Neural crest cell (in vitro differentiated cells): ENCODE measurements at places on chromosomes 2 and 18. TPM values are rescaled to one million over a fixed set of nuclear protein-coding genes. Genes with fewer than 3 reads are reported as not detected.
A peak's percentile ranks its signal among the peaks of the same experiment; 100 is the strongest.

- no peak for DNase-seq
- H3K4me1 ChIP-seq = no peaks in the 10 kb centered on the region
- H3K4me3 ChIP-seq = no peak overlapping the region
- no peaks in the 10 kb centered on the region for H3K27me3 ChIP-seq
Observed at GRCh38 chr2:203105996-203106395, 91.3 kb downstream of the NBEAL1 start.

DNA sequence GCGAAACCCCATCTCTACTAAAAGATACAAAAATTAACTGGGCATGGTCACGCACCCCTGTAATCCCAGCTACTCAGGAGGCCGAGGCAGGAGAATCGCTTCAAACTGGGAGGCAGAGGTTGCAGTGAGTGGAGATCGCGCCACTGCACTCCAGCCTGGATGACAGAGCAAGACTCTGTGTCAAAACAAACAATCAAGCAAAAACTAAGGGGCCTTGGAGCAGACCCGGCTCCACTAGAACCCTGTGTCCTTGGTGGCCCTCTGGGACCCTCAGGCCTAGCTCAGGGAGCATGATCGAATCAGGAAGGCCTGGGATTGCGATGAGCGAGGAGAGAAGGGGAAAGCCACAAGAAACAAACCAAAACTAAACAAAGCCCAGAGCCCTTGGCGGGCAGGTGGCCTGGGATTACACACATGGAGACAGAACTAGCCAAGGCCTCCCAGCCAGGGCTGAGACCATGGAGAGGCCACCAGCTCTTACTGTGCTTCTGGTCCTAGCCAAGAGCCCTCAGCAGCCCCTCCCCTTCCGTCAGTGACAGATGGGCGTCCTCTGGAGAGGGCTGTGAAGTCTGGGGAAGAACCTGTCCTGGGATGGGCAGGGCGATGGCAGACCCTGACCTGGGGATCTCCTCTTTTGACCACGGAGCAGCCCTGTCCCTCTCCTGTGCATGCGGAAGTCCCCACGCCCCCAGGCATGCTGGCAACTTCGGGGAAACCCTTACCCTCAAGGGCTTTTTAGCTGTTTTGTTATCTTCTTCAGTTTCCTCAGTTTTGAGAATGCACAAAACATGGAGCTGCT lies 27.4 kb upstream of the CATIP start:
- peaks cover 39% of the 10 kb centered on the region for H3K27me3 ChIP-seq
- no peak overlapping the region for H3K4me3 ChIP-seq
- no peak for DNase-seq

DNA sequence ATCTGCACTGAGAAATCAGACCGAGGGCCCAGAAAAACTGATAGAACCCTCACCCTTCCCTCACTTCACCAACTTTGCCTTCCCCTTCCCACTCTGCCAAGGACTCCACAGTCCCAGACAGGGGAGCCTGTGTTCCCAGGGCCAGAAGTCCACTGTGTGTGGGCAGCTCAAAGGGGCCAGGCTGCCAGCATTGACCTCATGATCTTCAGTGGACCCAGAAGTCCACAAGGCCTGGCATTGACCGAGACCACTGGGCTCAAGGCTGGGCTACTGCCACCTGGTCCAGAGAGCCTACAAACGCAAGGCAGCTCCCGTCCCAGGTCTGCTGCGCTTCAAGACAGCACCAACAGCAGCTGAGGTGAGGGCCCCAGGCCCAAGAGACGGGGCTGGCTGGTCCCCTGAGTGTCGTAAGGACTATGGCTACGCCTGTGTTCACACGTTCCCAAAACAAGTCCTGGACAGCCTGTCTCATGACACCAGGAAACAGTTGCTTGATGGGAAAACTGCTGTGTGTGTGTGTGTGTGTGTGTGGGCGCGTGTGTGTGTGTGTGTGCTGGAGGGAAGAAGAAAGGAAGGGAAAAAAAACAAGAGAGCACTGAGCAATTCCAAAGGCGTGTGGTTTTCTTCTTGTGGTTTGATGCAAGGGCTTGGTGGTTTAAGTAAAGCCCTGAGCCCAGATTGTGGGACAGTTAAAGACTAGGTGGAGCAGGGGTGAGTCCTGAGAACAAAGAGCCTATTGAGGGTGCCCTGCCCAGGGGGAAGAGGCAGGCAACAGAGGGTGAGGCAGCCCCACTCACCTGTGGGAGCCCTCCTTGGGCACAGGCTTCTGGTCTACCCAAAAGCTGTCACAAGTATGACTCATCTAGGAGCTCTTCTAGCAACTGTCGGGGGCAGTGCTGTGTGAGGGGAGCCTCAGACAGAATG lies 46.6 kb upstream of the ZBTB7C start:
- H3K4me3 ChIP-seq = no peak overlapping the region
- no peak for DNase-seq
- H3K36me3 ChIP-seq = no peaks in the 10 kb centered on the region
- H3K27ac ChIP-seq = peak overlapping the region; percentile 27

GRCh38 chr2:195503208-195503607 lies 153.8 kb upstream of the SLC39A10 start:
- H3K27ac ChIP-seq = no peak overlapping the region
- H3K4me1 ChIP-seq = no peaks in the 10 kb centered on the region
- H3K36me3 ChIP-seq = no peaks in the 10 kb centered on the region
- no peak for DNase-seq
- no peak overlapping the region for H3K4me3 ChIP-seq

DNA sequence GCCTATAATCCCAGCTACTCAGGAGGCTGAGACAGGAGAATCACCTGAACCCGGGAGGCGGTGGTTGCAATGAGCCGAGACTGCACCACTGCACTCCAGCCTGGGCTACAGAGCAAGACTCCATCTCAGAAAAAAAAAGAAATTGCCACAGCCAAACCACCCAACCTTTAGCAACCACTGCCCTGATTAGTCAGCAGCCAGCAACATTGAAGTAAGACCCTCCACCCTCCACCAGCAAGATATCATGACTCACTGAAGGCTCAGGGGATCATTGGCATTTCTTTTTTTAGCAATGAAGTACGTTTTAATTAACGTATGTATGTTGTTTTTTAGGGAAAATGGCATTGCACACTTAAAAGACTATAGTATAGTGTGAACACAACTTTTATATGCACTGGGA lies 349.1 kb upstream of the ACVR2A start:
- H3K27ac ChIP-seq = no peak overlapping the region
- no peaks in the 10 kb centered on the region for H3K36me3 ChIP-seq
- H3K4me3 ChIP-seq = no peak overlapping the region
- peaks cover 21% of the 10 kb centered on the region for H3K4me1 ChIP-seq
- DNase-seq = no peak
- H3K27me3 ChIP-seq = no peaks in the 10 kb centered on the region

- no peak for DNase-seq
- H3K27ac ChIP-seq = no peak overlapping the region
- peaks cover 15% of the 10 kb centered on the region for H3K4me1 ChIP-seq
- H3K36me3 ChIP-seq = no peaks in the 10 kb centered on the region
Observed at GRCh38 chr2:112277596-112278220, 2.3 kb downstream of the ZC3H6 start.

DNA sequence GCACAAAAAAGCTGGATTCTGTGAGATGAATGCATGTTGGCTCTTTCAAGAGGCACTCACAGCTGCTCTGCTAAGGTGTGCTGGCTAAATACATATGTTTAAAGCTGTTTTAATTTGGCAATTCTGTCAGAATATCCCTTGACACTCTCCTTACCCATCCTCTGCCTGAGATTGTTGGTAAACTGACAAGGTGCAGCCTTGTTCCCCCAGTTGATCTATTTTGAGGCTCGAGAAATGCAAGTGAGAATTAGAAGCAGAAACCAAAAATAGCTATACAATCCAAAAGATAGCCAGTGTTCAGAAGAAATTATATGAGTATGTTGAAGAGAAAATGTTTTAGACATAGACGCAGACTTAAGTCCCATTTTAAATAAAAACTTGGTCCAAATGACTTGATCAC lies 971.7 kb upstream of the GYPC start:
- no peak for DNase-seq
- no peaks in the 10 kb centered on the region for H3K36me3 ChIP-seq
- H3K4me1 ChIP-seq = no peaks in the 10 kb centered on the region
- no peak overlapping the region for H3K4me3 ChIP-seq
- no peak overlapping the region for H3K27ac ChIP-seq

GRCh38 chr2:152766928-152767327 lies 48.5 kb downstream of the ARL6IP6 start:
- H3K27ac ChIP-seq = no peak overlapping the region
- no peak overlapping the region for H3K4me3 ChIP-seq
- DNase-seq = no peak
- H3K36me3 ChIP-seq = peaks cover 7% of the 10 kb centered on the region

GRCh38 chr2:39504790-39505335 lies 67.8 kb upstream of the MAP4K3 start:
- H3K36me3 ChIP-seq = no peaks in the 10 kb centered on the region
- DNase-seq = no peak
- no peaks in the 10 kb centered on the region for H3K27me3 ChIP-seq
- H3K27ac ChIP-seq = no peak overlapping the region
- no peak overlapping the region for H3K4me3 ChIP-seq
- peaks cover 15% of the 10 kb centered on the region for H3K4me1 ChIP-seq

GRCh38 chr18:58097121-58097906 lies 53.3 kb downstream of the NEDD4L start:
- DNase-seq = no peak

DNA sequence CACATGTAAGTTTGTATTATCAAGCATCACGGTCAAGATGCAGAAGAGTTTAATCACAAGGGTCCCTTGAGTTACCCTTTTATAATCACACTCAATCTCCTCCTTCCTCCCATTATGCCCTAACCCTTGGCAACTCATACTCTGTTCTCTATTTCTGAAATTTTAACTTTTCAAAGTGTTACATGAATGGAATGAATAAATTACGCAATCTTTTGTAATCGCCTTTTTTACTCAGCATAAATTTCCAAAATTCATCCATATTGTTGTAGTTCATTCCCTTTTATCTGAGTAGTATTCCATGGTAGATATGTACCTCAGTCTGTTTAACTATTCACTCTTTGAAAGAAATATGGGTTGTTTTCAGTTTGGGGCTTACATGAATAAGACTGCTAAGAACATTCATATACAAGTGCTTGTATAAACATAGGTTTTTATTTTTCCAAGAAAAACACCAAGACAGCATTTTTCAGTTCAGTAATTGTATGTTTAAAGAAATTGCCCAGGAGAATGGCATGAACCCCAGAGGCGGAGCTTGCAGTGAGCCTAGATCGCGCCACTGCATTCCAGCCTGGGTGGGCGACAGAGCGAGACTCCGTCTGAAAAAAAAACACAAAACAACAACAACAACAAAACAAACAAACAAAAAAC lies 430.9 kb upstream of the KCNH7 start:
- no peak overlapping the region for H3K27ac ChIP-seq
- no peaks in the 10 kb centered on the region for H3K27me3 ChIP-seq
- peaks cover 3% of the 10 kb centered on the region for H3K36me3 ChIP-seq
- H3K4me3 ChIP-seq = no peak overlapping the region

- no peak overlapping the region for H3K27ac ChIP-seq
- no peaks in the 10 kb centered on the region for H3K36me3 ChIP-seq
- no peak for DNase-seq
- no peak overlapping the region for H3K4me3 ChIP-seq
- H3K27me3 ChIP-seq = no peaks in the 10 kb centered on the region
Observed at GRCh38 chr2:71831193-71831577, 316.5 kb downstream of the CYP26B1 start.

GRCh38 chr2:164182116-164182627 lies 439.1 kb downstream of the GRB14 start:
- H3K36me3 ChIP-seq = peaks cover 5% of the 10 kb centered on the region
- no peaks in the 10 kb centered on the region for H3K4me1 ChIP-seq
- H3K27me3 ChIP-seq = no peaks in the 10 kb centered on the region
- no peak overlapping the region for H3K27ac ChIP-seq
- H3K4me3 ChIP-seq = no peak overlapping the region
- no peak for DNase-seq

- H3K4me3 ChIP-seq = no peak overlapping the region
- H3K27ac ChIP-seq = peak overlapping the region; percentile 96
- no peaks in the 10 kb centered on the region for H3K36me3 ChIP-seq
- no peak for DNase-seq
Observed at GRCh38 chr2:202965810-202966460, 48.7 kb upstream of the NBEAL1 start.

- H3K27ac ChIP-seq = no peak overlapping the region
- H3K4me3 ChIP-seq = no peak overlapping the region
- no peaks in the 10 kb centered on the region for H3K27me3 ChIP-seq
Observed at GRCh38 chr2:8487461-8487932, 194.4 kb upstream of the ID2 start.

DNA sequence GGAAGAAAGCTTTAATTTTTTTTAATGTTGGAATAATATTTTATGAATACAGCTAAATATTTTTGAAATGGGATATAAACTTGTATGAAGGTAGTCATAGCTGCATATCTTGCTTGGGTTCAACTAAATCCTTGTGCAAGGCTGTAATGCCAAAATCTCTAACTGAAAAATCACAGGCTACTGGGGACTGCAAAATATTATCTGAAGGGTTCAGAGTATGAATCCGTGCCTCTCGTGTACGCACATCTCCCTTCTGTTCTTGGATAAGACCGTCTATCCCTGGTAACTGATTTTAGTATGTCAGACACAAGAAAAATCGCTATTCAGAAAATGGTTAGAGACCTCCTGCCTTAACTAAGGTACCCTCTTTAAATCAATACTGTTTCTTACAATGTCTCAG lies 71.8 kb downstream of the ACVR1 start:
- no peak overlapping the region for H3K4me3 ChIP-seq
- H3K36me3 ChIP-seq = peaks cover 4% of the 10 kb centered on the region
- H3K27ac ChIP-seq = no peak overlapping the region
- no peaks in the 10 kb centered on the region for H3K4me1 ChIP-seq
- no peaks in the 10 kb centered on the region for H3K27me3 ChIP-seq
- DNase-seq = no peak

GRCh38 chr2:31434911-31435310 lies 20.4 kb upstream of the XDH start:
- DNase-seq = no peak
- no peaks in the 10 kb centered on the region for H3K27me3 ChIP-seq
- no peaks in the 10 kb centered on the region for H3K36me3 ChIP-seq
- H3K27ac ChIP-seq = no peak overlapping the region
- H3K4me3 ChIP-seq = no peak overlapping the region
- no peaks in the 10 kb centered on the region for H3K4me1 ChIP-seq

GRCh38 chr2:17583646-17584045 lies 43.1 kb downstream of the VSNL1 start:
- DNase-seq = no peak
- H3K27me3 ChIP-seq = no peaks in the 10 kb centered on the region
- H3K4me1 ChIP-seq = peaks cover 3% of the 10 kb centered on the region

- DNase-seq = no peak
- H3K4me3 ChIP-seq = no peak overlapping the region
- H3K4me1 ChIP-seq = no peaks in the 10 kb centered on the region
Observed at GRCh38 chr2:48841126-48841525, 85.6 kb upstream of the LHCGR start.

- H3K4me3 ChIP-seq = no peak overlapping the region
- H3K36me3 ChIP-seq = no peaks in the 10 kb centered on the region
- H3K27me3 ChIP-seq = no peaks in the 10 kb centered on the region
- no peaks in the 10 kb centered on the region for H3K4me1 ChIP-seq
- DNase-seq = peak; percentile 85
Observed at GRCh38 chr2:22355816-22356433, 1029.1 kb upstream of the KLHL29 start.

GRCh38 chr2:133837441-133838094 lies 269.3 kb upstream of the NCKAP5 start:
- H3K27ac ChIP-seq = peak overlapping the region; percentile 68
- peaks cover 13% of the 10 kb centered on the region for H3K4me1 ChIP-seq
- no peaks in the 10 kb centered on the region for H3K36me3 ChIP-seq

The DUSP19 gene
- total RNA-seq = 3.5 and 4.7 TPM in 2 replicates

The CCDC74B gene
- 12.6 and 13.9 TPM in 2 replicates for total RNA-seq

The IL1R2 gene
- total RNA-seq = not detected in 2 replicates

The DES gene
- 0.28 TPM in 1 of 2 replicates, not detected in the other for total RNA-seq

The SNX17 gene
- total RNA-seq = 104 and 109 TPM in 2 replicates

The PJVK gene
- 5.8 and 6.2 TPM in 2 replicates for total RNA-seq

The C2orf72 gene
- 3.0 and 3.3 TPM in 2 replicates for total RNA-seq

The SMYD1 gene
- total RNA-seq = not detected in 2 replicates

The LRRTM1 gene
- total RNA-seq = 1.4 and 1.5 TPM in 2 replicates

The CYP26B1 gene
- total RNA-seq = 15.4 and 16.4 TPM in 2 replicates

The ITGA4 gene
- 74.4 and 75.6 TPM in 2 replicates for total RNA-seq
